ENCODE measurements at places on chromosomes 3 and 15.

GRCh38 chr3:189355481-189356201 lies 183.9 kb downstream of the TPRG1 start:
- peak; percentile 16 for DNase-seq

DNA sequence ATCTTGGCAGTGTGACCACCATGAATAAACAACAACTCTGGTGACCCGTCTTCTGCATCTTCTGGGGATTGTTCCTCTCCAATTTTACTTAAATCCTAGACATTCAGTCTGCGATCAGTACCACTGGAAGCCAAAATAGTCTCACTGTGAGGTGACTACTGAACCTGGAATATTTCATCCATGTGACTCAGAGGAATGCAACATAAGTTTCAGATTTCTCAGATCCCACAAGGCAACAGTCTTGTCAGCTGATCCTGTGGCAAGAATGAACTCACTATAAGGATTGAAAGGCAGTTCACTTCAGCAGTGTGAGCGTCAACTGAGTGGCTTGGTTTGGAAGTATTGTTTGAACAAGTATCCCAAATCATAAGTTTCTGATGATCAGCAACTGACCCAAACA lies 13.2 kb downstream of the NSUN3 start:
- DNase-seq = peak; percentile 68

- no peak for DNase-seq
Observed at GRCh38 chr3:20215636-20216035, 29.6 kb upstream of the SGO1 start.

GRCh38 chr3:185846037-185846436 lies 21.2 kb upstream of the IGF2BP2 start:
- DNase-seq = no peak

- no peak for DNase-seq
Observed at GRCh38 chr15:69128667-69129311, 31.6 kb upstream of the GLCE start.

DNA sequence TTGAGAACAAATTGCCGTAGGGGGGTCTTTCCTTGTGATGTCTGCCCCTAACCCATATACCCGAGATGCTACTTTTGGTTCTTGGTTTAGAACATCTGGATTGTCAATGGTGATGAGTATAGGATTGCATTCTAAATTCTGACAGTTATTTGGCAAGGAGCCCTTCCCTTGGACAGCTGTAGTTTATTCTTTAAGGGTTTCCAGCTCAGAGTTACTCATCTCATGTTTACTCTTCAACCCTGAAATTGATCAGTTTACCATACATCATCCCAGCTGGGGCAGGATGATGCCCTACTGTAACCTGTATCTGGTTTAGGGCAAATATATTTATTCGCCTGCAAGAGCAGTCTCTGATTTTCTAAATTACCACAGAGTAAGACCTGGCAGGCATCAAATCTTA lies 85.7 kb upstream of the XCR1 start:
- DNase-seq = peak; percentile 27

DNA sequence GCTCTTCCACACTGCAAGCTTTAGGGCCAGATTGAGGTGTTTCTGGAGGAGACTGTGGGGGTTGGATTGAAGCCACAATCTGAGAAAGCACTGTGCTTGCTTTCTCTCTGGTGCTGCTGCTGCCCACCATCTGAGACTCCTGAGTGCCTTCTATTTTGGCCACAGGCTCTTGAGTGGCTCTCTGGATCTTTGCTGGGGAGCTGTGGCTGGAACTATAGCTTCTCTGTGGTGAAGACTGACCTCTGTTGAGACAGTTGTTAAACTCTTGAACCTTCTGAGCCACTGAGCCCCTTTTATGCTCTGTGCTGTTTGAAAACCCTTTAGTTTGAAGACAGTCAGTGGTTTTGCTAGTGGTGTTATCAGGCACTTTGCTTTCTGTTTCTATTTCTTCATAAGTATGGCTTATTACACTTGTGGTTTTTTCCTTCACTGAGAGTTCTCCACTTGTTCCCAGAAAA lies 108.7 kb upstream of the TSPAN3 start:
- no peak for DNase-seq

GRCh38 chr3:188123170-188123905 lies 30.6 kb upstream of the LPP start:
- DNase-seq = peak; percentile 57

DNA sequence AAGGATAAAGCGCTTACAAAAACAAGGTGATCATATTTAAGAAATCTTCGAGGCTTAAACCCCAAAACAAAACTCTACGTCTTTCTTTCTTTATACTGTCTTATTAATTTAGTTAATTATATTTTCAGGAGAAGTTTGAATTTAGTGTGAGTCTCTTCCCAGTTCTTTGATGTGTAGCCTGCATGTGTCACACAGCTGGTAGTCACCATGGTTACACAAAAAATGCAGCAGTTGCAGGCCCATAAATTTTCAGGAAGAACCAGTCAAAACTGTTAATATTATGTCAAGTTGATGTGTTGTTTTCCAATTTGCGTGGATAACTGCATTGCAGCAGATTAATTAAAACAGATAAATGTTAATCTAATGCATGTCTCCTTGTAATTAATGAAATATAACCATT lies 10.4 kb downstream of the CLSTN2 start:
- no peak for DNase-seq

GRCh38 chr15:22811640-22812039 lies 25.2 kb downstream of the NIPA1 start:
- peak; percentile 12 for DNase-seq
